Urinary bladder (tissue), 4 donors: ENCODE measurements at places on chromosomes 12 and 14. TPM values are rescaled to one million over a fixed set of nuclear protein-coding genes. Genes with fewer than 3 reads are reported as not detected.
A peak's percentile ranks its signal among the peaks of the same experiment; 100 is the strongest.

DNA sequence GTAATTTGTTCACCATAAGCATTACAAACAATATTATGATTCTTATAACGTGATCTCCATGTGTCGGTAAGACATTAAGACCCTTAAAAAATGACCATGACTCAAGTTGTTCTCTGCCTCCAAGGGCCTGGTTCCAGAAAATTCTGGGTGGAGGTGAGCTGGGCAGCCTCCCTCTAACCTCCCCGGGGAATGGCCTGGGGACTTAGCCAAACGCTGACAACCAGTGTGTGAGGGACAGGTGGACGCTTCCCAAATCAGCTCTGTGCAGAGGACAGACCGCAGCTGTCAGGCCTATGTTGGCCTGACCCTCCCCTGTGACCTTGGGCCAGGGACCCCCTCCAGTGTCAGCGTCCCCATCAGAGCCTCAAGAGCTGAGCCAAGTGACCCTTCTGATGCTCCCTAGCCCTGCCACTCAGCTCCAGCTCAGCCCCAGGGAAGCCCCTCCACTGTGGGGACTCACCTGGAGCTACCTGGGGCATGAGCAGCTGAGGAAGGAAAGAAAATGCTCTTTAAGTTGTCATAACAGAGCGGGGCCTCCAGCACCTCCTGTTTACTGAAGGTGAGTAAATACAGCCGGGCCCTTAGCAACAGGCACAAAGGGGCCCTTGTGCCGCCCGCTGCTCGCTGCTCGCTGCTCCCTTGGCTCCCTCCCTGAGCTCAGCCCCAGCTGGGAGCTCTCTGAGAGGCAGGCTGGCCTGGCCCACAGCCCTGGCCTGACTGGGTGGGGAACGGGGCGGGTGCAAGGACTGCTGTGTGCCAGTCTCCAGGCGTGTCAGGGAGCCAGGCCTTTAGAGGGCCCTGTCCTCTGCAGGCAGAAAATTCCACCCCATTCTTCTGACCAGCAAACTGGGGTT, 116.6 kb downstream of the CALM1 start:
- peak; percentile 74 for DNase-seq

GRCh38 chr14:56587701-56588100, 8.1 kb downstream of the TMEM260 start:
- no peak for DNase-seq

DNA sequence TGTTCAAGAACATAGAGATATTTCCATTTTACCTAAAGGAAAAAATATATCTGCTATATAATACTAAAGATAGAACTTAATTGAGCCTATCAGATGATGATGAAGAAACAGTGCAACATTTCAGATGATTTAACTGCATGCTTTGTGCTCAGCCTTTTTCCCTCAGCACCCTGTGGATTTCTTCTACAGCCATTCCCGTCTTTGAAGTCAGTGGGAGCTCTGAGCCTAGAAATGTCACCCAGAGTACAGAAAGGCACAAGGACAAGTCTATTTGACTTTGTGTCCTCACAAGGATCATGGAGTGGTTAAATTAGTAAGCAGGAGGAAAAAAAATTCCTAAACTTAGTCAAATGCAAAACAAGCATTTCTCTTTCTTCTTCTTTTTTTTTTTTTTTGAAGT, 994.0 kb upstream of the FLRT2 start:
- no peak for DNase-seq

DNA sequence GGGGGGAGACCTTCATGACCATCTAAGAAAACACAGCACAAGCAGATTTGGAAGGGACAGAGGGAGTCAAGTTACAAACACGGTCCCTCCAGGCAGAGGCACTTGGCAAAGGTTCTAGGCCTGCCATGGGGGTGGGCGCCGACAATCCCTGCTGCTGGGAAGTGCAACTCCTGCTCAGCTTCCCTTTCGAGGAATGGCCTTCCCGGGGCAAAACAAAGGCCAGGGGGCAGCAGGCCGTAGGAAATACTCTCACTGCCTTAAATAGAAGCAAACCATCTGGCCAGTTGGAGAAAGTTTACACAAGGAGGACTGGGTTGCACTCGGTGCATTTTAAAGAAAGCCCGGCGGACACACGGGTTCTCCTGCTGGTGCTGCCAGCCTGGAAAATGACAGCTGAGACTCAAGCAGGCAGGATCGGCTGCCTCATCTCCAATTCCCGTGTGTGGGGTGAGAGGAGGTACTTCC, 65.8 kb downstream of the ITPK1 start:
- DNase-seq, result no peak

GRCh38 chr14:47252802-47253201, 422.6 kb downstream of the MDGA2 start:
- DNase-seq, result no peak

GRCh38 chr14:103442288-103442687, 57.1 kb downstream of the MARK3 start:
- DNase-seq, result no peak

ARHGDIB gene
- 56.6 TPM for total RNA-seq

NR1H4 gene
- total RNA-seq, result 3.2 TPM

BCL11B gene
- 1.3 TPM for total RNA-seq

ESR2 gene
- 1.7 TPM for total RNA-seq

LRTM2 gene
- total RNA-seq, result not detected

LMO3 gene
- 57.0 TPM for total RNA-seq

IL23A gene
- total RNA-seq, result not detected

KRT77 gene
- total RNA-seq, result not detected
